GM23248 (cell line): ENCODE measurements at places on chromosomes 12 and 14. TPM values are rescaled to one million over a fixed set of nuclear protein-coding genes. Genes with fewer than 3 reads are reported as not detected.

DNA sequence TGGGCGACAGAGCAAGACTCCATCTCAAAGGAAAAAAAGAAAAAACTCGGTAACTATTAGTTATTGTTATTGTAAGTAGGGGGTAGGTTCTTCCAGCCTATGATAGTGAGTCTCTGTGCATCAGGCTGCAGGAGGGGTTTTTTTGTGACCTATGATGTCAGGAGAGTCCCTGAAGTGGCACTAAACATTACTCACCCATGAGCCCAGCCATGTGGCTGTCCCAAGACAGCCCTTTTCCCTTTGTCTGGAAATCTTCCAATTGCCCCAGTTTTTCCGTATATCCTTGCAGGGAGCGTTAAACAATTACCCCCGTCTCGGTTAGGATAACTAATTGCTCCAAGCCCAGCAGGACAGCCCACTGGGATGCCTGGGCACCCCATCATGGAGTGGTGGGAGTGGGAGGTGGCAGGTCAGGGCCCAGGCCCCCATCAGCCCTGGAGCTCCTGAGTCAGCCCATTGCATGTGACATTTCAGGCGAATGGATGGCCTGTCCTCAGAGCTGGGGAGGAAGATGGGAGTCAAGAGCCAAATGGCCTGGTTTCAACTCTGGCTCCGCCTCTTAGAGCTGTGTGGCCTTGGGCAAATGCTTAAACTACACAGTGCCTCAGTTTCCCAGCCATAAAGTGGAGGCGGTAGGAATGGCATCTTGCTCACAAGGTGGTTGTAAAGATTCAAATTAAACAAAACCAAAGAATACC is 16.4 kb downstream of the PHETA1 start:
- DNase-seq = no peak

DNA sequence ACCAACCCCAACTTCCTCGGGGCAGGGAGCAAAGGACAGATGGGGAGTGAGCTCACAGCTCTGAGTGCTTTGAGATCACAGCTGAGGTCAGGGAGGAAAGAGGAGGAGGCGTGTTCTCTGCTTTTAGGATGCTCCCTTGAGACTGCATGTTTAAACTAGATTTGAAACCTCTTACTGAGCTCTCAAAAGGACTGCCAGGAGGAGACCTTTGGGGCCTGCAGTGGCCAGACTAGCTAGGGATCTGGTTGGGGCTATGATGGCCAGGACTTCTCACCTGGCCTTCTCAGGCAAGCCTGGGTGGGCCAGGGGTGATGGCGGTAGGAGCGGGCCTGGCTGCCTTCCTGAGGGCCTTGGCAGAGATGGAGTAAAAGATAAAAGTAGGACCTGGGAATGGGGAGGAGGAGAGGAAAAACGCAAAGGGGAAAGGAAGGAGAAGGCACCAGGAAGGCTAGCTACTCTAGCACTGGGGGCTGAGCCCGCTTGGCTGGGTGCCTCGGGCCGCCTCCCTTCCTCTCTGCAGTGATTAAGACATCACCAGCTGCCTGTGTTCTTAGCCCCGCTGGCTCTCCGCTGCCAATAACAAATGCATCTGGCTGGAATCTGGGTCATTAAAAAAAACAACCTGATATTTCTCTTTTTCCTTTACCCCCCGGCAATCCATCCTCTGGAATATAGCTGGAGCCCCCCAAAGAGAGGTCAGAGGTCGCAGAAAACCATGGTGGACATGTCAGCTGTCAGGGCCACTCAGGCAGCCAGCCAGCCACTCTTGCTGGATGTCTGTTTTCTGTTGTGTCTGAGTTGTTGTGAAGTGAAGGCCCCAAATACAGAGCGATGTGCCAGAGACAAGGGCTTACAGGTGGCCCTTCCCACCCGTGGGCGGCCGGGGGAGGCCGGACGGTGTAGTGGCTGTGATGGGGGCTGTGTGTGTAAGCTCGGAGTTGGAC is 141.3 kb downstream of the TSPAN9 start:
- peak; percentile 88 for DNase-seq

GRCh38 chr12:127060310-127060847 is 1206.6 kb upstream of the TMEM132C start:
- DNase-seq = no peak

- peak; percentile 8 for DNase-seq
Measured at GRCh38 chr12:22494319-22494718, 50.0 kb downstream of the C2CD5 start.

DNA sequence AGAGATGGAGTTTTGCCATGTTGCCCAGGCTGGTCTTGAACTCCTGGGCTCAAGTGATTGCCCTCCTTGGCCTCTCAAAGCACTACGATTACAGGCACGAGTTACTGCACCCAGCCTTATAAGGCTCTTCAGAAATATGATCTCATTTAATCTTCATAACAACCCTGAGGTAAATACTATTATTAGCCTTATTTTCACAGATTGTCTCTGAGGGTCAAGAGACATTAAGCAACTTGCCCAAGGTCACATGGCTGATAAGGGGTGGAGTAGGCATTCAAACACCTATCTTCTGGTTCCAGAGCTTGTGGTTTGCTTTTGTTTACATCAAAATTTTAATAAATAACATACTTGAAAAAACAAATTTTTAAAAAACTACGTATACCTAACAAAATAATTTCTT is 5.1 kb downstream of the PRKAG1 start:
- no peak for DNase-seq

DNA sequence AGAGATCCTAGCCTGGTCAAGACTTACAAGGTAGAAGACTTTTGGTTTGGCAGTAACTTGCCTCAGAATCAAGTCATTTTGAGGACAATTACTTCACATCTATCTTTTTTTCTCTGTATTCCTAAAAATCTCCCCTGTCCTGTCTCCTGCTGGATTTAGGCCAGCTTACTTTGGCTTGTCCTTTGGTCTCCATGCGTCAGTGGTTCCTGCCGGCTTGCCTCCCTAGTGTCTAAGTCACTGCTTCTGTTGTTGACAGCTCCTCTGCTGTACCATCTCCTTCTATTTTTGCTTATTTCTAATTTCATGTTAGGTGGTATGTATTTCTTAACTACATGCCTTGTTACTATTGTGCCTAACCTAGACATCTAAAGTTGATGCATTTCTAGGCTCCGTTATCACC is 39.7 kb upstream of the FBLN5 start:
- no peak for DNase-seq

DNA sequence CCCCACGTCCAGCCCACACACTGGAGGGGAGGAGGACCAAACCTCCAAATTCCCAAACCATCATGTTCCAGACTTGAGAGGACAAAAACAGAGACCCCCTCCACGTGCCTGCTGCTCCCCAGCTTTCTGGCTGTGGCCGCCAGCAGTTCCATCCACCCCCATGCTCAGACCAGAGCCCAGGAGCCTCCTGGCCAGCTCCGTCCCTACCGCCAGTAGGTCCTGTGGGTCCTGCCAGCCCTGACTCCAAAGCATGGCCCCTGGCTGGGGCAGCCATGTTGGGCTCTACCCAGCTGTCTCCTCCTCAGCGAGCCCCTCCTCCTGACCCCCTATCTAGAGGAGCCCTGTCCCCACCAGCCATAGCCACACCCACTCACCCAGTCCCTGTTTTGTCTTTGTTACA is 227.3 kb upstream of the RTL1 start:
- DNase-seq = no peak

GRCh38 chr12:111780166-111780565 is 13.4 kb downstream of the ALDH2 start:
- no peak for DNase-seq

DNA sequence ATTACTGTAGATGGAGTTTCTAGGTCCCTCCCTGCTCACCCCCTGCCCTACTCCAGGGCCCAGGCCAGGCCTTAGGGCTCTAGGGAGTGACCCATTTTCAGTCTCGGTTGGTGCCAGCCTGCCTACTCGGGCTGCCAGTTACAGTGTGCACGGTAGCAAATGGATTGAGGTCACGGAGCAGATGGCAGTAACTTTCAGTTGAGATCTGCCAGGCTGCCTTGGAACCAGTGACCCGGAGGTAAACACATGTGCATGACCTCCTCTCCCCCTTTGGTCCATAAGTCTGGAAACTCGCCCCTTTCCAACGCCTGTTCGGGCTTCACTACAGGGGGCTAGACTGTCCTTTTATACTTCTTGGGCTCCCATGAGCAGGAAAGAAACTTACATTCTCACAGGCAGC is 139.7 kb upstream of the TBX3 start:
- DNase-seq = no peak

DNA sequence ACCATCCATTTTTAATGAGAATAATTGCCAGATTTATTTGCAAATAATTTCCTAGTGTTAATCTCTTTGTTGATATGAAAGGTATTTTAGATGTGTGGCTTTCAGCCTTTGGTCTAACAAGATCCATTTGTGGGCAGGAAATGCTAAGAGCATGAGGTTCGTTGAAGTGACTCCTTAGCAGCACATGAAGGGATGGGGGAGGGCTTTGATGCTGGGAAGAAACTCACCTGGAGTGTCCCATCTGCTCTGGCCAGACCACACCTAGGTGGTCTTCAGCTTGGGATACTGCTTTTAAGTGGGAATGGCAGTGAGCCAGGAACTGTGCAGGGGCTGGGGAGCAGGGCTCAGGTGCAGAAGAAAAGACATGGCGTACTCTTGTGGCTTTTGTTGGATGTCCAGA is 13.6 kb downstream of the SFSWAP start:
- DNase-seq = peak; percentile 30

- DNase-seq = no peak
Measured at GRCh38 chr12:31353750-31354708, 28.1 kb upstream of the SINHCAF start.

DNA sequence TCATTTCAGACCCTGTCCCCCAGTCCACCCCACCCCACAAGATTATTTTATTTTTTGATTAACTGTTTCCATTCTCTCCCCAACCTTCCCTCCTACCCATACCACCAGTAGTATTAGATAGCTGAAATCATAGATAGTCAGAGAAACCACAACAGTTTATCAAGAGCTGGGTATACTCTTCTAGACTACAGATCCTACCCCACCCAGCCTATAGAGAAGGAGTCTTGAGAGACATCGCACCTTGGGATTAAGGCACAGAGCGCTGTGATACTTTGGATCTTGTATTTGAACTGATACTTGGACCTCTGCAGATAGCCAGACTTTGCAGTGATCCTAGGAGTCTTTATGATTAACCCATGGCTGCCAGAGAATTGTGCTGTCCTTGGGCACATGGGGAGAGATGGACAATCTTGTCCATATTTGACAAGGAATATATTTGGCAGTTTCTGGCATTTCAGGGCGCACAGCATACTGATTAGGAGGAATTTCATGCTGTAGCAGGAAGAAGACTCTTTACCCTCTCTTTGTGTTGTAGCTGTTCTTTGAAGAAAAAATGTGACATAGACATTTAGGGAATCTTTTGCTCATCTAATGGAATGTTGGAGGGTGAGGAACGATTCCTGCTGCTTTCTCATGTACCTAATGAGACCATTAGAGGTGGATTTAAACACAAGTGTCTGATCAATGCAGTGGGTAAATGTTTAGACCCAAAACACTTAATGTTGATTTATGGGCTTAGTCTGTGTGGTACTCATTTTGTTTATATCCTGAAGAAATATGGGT is 982 bp downstream of the RBMS2 start:
- DNase-seq = peak; percentile 59

DNA sequence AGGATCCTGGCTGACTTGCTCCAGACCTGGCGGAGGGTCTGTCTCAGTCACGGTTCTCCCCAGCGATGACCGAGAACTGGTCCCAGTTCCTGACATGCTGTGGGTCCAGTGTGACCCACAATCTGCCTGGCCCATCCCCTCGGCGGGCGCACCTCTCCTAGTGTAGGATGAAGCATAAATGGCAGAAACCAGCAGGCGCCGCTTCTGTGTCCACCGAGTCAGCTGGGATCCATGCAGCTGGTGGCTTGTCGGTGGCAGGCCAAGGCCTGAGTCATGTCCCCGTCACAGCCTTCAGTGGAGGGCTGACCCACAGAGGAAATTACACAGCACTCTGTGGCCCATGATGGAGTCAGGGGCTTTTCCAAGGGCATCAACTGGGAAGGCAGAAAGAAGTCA is 38.5 kb downstream of the NFKBIA start:
- peak; percentile 87 for DNase-seq

DNA sequence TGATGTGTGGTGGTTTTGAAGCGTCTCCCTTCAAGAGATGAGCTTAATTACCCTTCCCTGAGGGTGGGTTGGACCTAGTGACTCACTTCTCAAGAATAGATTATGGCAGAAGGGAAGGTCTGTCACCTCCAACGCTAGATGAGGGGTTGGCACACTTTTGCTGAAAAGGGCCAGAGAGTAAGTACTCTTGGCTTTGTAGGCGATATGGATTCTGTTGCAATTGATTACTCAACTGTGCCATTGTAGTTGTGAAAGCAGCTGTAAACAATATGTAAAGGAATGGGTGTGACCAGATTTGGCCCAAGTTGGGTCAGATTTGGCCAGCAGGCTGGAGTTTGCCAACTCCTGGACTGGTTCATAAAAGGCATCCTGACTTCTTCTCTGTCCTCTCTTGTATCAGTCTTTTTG is 53.3 kb downstream of the SMIM41 start:
- peak; percentile 76 for DNase-seq

GRCh38 chr14:57486767-57487379 is 6.8 kb downstream of the CCDC198 start:
- peak; percentile 62 for DNase-seq

- DNase-seq = peak; percentile 37
Measured at GRCh38 chr14:93950948-93951634, 23.9 kb downstream of the FAM181A start.

The PRPH gene
- not detected in 2 replicates for total RNA-seq

The GARIN6 gene
- total RNA-seq = not detected in 2 replicates

The SDSL gene
- 5.1 and 6.3 TPM in 2 replicates for total RNA-seq
